ENCODE measurements at places on chromosomes 11 and 22.

DNA sequence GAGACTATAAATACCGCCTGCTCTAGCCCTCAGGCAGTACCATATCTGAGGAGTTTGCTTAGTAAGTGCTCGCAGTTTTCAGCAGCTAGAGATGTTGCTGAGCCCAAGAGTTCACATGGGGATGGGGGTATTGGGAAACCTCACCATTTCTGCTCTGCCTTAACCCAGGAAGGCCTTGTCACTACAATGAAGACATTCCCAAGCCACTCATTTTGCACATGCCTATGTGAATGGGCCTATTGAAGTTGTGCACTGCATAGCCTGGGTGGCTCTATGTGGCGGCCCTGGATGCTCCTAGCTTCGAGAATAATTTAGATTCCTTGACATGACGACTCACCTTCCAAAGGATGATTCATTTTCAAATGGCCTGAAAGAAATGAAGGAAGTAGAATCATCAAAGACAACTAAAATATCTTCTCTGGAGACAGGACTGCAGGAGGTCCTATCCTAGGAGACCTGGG lies 163.4 kb downstream of the ADAMTS15 start:
- DNase-seq, result peak; percentile 84

GRCh38 chr22:42972649-42973535 lies 42.1 kb downstream of the PACSIN2 start:
- no peak for DNase-seq

DNA sequence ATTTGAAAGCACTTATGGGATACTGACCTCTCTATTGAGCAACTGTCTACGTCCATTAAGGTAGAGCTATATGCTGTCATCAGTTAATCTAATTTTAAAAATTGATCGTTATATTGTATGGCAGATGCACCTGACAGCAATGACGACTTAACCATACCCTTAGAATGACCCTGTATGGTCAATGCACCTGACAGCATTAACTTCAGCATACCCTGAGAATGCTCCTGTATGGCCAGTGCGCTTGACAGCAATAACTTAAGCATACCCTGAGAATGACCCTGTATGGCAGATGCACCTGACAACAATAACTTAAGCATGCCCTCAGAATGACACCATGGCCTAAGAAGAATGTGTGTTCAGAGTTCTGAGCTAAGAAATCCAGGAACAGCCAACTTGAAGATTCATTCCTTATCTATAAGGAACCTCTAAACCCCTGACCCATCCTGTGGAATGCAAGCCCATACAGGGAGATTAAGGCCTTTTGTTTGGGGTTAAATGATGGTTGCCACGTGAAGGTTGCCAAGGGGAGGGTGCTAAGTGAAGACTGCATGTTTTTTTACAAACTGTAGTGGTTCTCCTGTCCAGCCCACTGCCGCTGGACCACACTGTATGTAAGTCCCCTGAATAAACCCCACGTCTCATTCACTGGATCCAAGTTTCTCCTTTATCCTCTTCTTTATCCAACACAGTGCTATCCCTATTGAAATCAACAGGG lies 138.3 kb downstream of the GUCY1A2 start:
- no peak for DNase-seq

GRCh38 chr11:12380565-12381325 lies 3.4 kb downstream of the PARVA start:
- DNase-seq, result peak; percentile 38

- no peak for DNase-seq
Observed at GRCh38 chr22:31106001-31106571, 1.3 kb downstream of the SELENOM start.

DNA sequence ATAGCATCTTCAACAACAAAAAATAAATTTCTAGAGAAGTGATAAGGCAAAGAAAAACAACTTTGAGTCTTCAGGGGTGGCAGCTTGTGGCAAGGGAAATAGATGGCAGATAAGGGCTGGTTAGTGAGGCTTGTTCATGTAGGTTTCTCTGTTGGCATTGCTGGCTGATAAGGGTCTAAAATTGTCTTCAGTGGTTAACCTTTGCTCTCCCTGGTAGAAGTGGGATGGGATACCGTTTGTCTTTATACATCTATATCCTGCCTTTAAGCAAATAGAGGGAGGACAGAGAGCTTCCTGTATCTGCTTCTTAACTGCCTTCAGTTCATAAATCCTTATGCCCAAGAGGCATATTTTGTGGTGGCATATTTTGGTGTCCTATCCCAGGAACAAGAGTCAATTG lies 57.1 kb downstream of the TRAF6 start:
- DNase-seq, result no peak

- DNase-seq, result no peak
Observed at GRCh38 chr22:24153353-24153752, 27.9 kb upstream of the SUSD2 start.

DNA sequence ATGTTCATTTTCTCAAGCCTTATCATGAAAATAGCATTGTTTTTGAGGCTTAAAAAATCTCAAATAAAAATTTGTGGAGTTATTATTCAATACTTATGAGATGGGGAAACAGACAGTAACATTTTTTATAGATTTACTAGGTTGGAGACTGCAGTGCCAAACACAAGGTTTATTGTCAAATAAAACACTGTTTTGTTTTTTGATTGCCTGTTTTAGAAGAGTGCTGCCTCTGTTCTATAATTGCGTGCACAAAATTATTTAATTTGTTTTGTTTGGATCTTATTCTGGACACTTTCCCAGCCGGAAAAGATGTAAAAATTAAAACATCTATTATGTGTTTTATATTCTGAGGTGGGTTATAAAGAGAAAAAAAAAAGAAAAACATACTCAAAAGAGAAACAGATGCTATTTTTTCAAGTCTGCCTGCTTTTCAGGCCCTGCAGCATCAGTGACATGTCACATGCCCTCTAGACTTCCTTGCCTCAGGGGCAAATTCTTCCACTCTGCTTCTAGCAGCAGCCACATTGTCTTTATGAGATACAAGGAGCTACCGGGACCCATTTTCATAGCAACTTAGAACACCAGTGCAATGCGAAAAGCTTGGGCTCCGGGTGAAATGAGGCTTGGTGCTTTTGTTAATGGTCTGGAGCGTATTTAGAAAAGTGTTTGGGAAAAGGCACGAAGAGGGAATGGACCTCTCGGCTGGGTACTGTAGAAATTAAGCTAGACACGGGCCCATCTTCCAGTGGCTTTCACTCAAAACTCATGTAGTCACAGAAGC lies 77.5 kb downstream of the EFCAB6 start:
- no peak for DNase-seq

DNA sequence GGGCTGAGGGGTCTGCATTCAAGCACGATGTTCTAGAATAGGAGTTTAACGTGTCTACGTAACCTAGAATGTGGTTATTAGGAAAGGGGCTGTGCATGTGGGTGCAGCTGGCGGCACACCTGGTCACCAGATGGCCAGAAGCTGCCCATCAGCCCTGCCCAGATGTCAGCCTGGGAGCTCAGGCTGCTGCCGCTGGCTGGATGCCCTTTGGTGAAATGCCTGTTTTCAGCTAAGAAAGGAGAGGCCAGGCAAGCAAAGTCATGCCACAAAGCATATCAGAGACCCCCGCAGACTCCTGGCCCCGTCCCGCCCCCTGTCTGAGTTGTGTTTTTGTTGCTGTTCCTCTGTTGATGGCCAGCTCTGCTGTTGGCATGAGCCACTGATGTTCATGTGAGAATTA lies 11.3 kb upstream of the ADORA2A start:
- no peak for DNase-seq

DNA sequence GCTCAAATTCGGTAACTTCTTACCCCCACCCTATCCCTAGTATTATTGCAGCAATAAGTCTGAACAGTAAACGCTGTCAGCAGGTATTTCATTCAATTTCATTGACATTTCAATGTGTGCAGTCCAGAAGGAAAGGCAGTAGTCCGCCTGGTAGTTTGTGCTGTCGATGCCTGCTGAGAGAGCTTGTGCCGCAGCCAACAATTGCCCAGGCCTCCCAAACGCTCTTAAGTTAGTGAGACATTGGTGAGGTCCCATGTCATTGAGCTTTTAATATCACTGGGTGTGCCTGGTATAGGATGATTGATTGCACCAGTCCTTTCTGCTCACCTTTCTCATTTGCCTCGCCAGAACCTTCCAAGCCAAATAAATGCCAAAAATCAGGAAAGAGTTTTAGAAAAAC lies 28.1 kb downstream of the ALKBH3 start:
- DNase-seq, result no peak

GRCh38 chr22:48333816-48334735 lies 1493.6 kb downstream of the BRD1 start:
- no peak for DNase-seq

- DNase-seq, result no peak
Observed at GRCh38 chr11:113991170-113991569, 16.3 kb downstream of the HTR3A start.

- no peak for DNase-seq
Observed at GRCh38 chr11:126595560-126595959, 240.1 kb downstream of the ST3GAL4 start.

DNA sequence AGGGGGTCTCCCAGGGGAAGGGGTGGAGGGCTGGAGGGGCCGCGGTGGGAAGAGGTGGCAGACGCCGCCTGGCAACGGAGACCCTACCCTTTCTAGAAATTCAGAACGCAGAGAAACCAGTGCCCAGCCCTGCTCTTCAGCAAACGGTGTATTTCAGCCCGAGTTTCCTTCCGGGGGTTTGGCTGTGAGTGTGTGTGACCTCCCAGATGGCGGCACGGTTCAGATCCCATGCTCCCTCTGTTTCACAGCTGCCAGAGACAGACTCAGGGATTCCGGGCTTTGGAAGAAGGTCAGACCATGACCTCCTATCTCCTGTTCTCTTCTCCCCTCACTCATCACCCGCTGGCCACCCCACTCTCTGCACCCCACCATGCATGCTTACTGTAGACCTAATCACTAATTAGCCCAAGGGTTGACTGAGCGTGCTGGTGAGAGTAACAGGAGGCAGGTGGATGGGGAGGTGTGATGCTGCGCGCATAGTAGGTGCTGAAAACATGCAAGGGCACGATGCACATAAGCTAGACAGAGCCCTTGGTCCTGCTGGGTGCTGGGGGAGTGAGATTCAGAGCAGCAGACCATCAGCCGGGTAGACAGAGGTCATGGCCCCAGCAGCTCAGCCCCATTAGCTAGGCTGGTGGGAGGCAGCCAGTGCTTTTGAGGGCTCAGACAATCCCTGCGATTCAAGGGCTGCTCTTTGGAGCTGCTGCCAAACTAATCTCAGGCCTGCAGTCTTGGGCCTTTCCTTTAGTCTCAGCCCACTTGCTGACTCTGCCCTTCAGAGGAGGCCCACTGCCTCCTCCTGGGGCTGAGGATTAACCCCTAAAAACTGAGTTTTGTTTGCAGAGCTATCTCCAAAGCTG lies 256.5 kb upstream of the CADM1 start:
- no peak for DNase-seq

- no peak for DNase-seq
Observed at GRCh38 chr11:57772562-57772961, 11.0 kb downstream of the CTNND1 start.

DNA sequence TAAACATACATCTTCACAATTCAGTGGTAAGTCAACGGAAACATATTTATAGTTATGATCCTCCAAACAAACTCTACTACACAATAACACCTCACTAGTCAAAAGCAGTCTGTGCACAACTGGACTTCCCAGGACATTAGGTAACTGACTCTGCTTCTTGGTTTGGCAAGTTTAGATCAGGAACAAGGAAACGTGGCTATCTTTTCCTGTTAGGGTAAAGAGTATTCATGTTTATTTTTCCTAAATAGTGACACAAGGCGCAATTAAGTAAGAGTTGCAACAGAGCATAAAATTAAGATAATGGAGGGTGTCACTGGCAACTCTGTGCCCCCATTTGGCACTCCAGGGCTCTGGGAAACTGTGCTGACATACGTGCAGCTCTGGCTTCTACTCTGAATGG lies 70.2 kb upstream of the TP53AIP1 start:
- no peak for DNase-seq

DNA sequence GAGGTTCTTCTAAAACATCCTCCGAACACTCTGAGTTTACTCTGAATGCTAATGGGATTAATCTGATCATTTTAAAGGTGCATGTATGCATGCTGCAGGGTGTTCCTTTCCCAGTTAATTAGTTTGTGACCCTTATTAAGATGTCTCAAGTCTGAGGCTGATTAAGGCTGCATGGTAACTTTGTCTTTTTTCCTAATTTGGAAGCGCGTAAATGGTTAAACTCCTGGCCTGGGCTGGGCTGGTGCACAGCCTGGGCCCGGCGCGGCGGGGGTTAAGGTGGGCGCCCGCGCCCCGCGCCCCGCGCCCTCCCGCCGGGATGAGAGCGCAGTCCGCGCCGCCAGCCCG lies 539.7 kb downstream of the NTM start:
- DNase-seq, result no peak

DNA sequence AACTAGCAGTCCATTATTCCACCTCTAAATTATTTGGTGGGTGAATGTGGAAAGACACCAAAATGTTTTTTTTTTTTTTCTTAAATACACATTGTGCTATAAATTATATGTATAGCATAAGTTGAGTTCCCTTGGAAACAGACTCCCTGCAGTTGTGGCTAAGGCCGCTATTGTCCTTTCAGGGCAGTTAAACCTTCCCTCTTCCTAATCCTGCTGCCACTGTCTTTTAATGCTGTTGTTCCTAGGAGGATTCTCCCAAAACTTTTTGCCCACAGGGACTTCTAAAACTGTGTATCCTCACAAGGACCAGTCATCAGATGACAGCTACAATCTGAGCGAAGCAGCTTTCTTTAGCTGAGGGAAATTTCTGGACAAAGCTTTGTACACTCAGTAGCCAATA lies 478.9 kb upstream of the CHORDC1 start:
- DNase-seq, result no peak

GRCh38 chr11:74011360-74012073 lies 2.6 kb upstream of the UCP3 start:
- DNase-seq, result no peak

DNA sequence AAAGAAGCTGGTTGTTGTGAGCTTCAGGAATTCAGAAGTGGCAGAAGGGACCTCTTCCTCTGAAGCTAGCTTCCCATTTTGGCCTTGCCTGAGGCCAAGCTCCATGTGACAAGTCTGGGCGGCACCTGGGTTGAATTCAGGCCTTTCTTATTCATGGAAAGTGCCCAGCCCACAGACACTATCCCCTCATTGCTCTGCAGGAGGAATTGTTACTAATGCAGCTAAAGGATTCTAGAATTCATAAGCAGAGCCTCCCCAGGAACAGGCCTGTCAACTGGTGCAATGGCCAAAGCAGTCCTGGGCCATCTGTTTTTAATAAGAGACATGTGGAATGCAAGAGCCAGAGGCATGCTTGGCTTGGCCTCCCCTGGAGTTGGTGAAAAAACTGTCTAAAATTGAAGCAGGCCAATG lies 71.4 kb downstream of the SLC1A2 start:
- no peak for DNase-seq

- no peak for DNase-seq
Observed at GRCh38 chr11:122750049-122750448, 88.3 kb upstream of the CRTAM start.
